Brain pericyte (primary cell): ENCODE measurements at places on chromosomes 2 and 18.

DNA sequence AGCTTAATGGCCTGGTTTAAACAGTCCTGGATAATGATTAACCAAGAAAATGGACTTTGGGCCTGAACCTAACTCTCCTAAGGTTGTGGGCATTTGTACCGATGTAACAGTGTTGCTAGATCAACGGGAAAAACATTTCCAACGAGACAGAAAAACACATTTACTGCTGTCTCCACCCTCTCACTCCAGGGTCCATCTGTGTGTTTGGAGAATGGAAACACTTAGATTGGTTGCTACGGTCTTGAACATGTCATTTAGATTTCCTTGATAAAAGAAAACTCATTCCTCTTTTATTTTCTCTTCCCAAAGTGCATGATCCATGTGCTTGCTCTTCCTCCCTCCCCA, 88.0 kb downstream of the SOCS6 start:
- DNase-seq: no peak

- DNase-seq: no peak
Observed at GRCh38 chr2:104872866-104873688, 19.2 kb downstream of the POU3F3 start.

DNA sequence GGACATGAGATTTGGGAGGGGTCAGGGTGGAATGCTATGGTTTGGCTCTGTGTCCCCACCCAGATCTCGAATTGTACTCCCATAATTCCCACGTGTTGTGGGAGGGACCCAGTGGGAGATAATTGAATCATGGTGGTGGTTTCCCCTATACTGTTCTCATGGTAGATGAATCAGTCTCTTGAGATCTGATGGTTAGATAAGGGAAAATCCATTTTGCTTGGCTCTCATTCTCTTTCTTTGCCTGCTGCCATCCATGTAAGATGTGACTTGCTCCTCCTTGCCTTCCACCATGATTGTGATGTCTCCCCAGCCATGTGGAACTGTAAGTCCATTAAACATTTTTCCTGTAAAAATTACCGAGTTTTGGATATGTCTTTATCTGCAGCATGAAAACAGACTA, 80.9 kb upstream of the GALNT5 start:
- no peak for DNase-seq

GRCh38 chr2:85747441-85747840, 6.3 kb upstream of the ATOH8 start:
- no peak for DNase-seq

DNA sequence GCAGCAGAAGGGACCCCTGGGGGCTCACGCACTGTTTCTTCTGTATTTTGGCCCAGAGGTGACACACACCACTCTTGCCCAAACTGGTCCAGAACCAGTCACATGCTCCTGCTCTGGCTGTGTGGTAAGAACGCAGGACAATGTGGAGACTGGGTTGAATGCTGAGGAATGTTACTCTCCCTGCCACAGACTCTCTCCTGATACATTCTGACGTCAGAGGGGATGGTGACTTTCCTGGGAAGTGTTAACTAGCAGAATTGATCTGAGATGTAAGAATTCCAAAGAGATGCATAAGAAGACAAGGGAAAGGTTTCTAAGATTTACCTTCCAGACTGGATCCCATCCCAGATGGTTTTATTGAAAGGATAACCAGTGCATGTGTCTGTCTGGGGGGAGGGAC, 100.8 kb downstream of the ASB1 start:
- DNase-seq: no peak

DNA sequence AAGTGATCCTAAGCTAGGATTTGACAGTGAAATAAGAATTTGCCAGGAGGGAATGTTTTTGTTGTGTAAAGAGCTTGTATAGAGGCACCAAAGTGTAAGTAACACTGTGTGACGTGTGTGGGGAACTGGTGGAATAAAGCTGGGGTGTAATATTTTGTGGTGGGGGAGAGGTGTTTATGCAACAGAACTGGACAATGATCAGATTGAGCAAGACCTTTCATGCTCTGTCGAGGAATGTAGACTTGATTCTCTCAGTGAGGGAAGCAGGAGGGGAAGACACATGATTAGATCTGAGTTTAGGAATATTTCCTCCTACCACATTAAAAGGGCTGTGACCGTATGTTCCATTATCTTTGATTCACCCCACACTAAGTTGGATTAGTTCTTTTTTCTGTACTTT, 43.6 kb downstream of the EFEMP1 start:
- no peak for DNase-seq

- DNase-seq: no peak
Observed at GRCh38 chr2:54839461-54840255, 116.2 kb downstream of the EML6 start.

DNA sequence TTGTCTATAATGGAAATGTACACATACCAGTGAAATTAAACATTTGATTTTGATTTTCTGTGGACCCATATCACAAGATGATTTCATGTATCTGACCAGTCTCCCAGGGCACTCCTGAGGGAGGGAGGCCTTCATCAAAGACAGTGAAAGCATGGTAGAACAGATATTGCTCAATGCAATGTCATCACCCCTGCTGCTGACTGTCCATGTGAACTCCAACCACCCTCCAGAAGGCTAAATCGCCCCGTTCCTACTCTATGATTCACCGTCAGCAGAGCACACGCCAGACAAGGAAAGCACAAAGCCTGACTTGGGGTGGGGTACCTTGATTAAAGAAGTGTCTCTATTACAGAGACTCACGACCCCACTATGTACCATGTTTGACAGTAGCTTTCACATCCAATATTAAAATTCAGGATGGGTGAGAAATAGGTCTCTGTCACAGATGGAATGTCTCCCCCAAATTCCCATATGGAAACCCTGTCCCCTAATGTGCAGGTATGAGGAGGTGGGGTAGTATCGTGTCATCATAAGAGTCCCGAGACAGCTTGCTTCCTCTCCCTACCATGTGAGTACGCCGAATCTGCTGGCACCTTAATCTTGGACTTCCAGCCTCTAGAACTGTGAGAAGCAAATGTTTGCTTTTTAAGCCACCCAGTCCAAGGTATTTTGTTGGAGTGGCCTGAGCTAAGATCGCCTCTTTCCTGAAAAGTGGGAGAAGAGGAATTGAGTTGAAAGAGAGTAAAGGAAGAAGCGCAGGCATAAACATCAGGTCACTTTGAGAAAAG, 42.4 kb downstream of the CYB5A start:
- DNase-seq: peak; percentile 52

DNA sequence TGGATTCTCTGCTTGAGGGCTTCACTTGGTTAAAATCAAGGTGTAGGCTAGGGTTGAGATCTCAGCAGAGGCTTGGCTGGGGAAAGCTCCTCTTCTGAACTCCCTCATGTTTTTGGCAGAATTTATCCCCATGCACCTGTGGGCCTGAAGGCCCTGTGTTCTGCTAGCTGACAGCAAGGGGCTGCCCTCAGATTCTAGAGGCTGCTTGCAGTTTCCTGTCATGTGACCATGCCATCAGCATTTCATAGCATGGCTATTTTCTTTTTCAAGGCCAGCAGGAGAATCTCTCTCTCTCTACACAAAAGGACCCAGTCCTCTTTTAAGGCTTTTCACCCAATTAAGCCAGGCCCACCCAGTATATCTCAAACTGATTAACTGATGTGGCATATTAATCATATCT, 514.8 kb upstream of the HNMT start:
- no peak for DNase-seq

- no peak for DNase-seq
Observed at GRCh38 chr18:23972453-23972852, 42.1 kb upstream of the TTC39C start.

DNA sequence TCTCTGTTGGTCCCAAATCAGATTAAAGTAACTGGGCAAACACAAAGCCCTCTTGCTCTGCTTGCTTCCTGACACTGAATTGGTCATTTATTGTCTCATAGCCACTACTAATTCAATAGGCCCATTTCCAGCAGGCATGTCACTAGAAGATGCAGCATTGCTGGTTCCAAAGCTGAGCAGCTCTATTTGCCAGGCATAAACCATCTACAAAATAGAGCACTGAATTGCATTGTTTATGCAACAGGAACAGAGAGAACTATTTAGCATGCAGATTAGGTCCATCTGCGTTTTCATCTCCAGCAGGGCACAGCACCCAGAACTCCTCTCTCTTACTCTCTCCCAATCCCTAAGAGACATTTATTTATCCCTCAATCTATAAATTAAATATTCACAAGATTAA, 227.6 kb downstream of the SUCLG1 start:
- no peak for DNase-seq

DNA sequence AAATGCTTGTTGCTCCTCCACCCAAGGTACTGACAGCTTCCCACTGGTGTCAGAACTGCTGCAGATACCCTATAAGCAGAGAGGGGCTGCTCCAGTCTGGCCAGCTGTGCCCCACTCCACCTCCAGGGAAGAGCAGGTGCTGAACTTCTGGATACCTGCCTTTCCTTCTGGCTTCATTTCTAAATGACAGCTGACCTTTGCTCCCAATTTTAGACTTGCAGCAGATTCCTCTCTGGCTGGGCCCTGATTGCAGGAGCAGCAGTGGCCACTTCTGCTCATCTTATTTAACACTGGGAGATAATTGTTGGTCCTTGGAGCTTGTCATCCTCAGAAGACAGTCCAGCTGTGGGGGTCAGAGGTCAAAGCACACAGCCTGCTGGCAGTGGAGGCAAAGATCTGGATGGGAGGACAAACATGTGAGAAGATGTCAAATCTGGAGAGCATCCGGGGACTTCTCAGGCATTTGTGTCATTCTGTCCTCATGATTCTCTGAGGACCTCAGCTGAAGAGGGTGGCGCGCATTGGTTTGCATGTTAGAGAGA, 38.9 kb downstream of the SETBP1 start:
- DNase-seq: no peak

GRCh38 chr2:231111987-231112386, 12.9 kb downstream of the HTR2B start:
- DNase-seq: no peak

GRCh38 chr2:71813315-71813714, 334.3 kb downstream of the CYP26B1 start:
- no peak for DNase-seq

GRCh38 chr2:206040525-206040924, 45.4 kb downstream of the INO80D start:
- DNase-seq: no peak

DNA sequence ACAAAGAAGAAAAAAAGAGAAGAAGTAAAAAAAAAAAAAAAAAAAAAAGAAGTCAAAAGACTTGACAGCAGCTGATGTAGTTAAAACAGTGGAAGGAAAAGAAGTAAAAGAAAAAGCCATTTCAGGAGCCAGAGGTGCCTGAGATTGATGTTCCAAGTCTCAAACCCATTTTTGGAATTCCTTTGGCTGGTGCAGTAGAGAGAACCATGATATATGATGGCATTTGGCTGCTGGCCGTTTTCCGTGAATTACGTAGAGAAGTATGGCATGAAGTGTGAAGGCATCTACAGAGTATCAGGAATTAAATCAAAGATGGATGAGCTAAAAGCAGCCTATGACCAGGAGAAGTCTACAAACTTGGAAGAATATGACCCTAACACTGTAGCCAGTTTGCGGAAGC, 7.6 kb upstream of the CHST10 start:
- no peak for DNase-seq

GRCh38 chr2:28414583-28414982, 21.9 kb downstream of the FOSL2 start:
- DNase-seq: no peak

DNA sequence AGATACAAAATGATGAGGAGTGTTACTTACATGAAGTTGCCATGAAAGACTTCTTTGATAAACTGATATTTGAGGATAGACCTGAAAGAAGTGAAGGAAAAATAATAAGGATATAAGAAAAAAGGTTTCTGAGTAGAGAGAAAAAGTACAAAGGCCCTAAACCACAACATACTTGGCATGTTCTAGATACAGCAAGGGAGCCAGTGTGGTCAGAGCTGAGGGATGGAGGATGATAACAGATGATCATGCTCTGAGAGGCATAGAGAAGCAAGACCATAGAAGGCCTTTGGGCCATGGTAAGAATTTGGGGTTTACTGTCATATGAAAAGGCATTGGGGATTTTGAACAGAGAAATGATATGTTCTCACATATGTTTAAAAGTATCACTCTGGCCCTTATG, 424.1 kb upstream of the CHST9 start:
- DNase-seq: no peak

- no peak for DNase-seq
Observed at GRCh38 chr18:23032030-23032582, 99.0 kb downstream of the RBBP8 start.

- DNase-seq: no peak
Observed at GRCh38 chr2:238158018-238158508, 707 bp upstream of the ERFE start.

DNA sequence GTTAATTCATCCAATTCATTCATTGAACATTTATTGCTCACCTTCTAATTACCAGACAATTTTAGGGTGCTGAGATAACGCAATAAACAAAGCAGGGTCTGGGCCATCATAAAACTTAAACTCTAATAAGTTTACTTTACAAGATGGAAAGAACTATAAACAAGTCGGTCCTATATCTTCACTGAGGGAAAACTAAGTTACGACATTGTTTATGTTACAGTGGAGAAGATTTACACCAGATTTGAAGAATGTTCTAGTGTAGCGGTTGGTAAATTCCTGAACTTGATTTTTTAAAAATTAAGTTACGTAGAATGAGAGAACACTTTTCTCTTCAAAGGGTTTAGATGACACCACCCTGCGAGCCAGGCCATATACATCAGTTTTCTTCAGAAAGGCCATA, 20.7 kb upstream of the FRZB start:
- no peak for DNase-seq

DNA sequence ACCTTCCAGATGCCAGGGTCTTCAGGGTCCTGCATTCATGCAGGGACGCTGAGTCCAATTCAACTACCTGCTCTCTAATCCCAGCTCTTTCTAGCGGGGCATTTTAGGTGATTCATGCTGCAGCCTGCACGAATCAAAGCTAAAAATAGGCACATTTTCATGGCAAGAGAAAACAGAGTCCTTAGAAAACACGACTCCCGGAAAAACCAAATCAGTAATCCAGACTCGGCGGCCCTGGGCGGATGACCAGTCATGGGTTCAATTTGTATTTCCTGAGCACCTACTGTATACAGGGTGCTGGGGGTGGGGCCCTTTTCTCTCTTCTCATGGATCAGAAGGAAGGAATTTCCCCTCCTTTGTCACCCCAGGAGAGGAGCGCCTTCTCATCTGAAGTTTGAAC, 64.4 kb downstream of the LONRF2 start:
- DNase-seq: no peak

- DNase-seq: no peak
Observed at GRCh38 chr2:24400207-24400907, 40.0 kb upstream of the ITSN2 start.

GRCh38 chr2:20578266-20578894, 72.5 kb downstream of the HS1BP3 start:
- DNase-seq: no peak

- DNase-seq: no peak
Observed at GRCh38 chr2:167013227-167013626, 124.9 kb downstream of the XIRP2 start.

GRCh38 chr2:216621292-216621691, 11.9 kb upstream of the IGFBP2 start:
- DNase-seq: no peak

DNA sequence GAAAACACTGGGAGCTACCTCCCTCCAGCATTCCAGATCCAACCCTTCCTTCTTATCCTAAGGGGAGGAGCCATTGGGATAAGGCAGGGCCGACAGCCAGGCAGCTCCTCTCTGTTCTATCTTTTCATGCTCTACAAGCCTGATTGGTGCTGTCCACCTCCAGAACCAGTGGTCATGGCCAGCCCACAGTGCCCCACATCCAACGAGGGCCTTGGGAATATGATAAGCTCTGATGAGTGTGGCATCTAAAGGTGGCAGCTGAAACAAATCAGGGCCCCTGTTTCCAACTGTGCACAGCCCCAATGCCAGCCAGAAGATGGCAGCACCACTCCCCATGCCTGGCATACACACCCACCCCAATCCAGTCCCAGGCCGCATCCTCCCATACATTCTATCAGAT, 329.3 kb downstream of the C1D start:
- peak; percentile 4 for DNase-seq

- peak; percentile 74 for DNase-seq
Observed at GRCh38 chr2:9110893-9111569, 95.6 kb upstream of the ASAP2 start.
